ENCODE measurements at places on chromosomes 16 and 17.

GRCh38 chr17:33980193-33980592 lies 274.9 kb upstream of the CCL2 start:
- no peak for DNase-seq

- no peak for DNase-seq
Measured at GRCh38 chr16:61998460-61998859, 37.8 kb downstream of the CDH8 start.

- DNase-seq: peak; percentile 17
Measured at GRCh38 chr17:81870131-81870980, 781 bp downstream of the ARHGDIA start.

- no peak for DNase-seq
Measured at GRCh38 chr17:58335779-58336455, 7.3 kb upstream of the TSPOAP1 start.

- no peak for DNase-seq
Measured at GRCh38 chr16:72838951-72839350, 209.0 kb downstream of the ZFHX3 start.

DNA sequence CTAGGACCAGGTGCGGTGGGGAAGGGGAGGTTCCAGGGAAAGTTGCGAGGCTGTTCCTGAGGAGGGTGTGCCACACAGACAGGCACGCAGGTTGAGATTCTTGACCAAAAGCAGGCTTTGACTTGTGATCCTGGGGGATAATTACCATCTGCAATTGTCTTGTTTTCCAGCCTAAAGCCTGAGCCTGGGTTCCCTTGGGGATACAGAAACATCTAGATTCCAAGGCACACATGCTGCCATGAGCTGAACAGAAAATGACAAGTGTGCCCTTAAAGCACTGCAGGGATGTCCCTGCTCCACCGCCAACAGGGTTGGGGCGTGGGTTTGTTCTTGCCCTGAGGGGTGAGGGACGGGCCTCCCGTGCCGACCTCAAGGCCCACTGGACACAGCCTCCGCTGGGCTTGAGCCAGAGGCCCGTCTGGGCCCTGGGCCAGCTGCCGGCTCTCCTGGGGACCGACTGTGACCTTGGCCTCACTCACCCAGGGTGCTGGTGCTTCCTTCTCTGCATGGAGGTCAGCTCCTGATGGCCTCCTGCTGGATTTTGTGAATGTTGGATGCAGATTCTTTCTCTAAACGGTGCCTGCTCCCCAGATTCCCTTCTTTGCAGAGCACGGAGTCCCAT lies 14.0 kb downstream of the CA5A start:
- no peak for DNase-seq

GRCh38 chr16:17557949-17558348 lies 87.2 kb upstream of the XYLT1 start:
- DNase-seq: no peak

GRCh38 chr17:55124730-55125360 lies 139.9 kb upstream of the HLF start:
- DNase-seq: no peak

DNA sequence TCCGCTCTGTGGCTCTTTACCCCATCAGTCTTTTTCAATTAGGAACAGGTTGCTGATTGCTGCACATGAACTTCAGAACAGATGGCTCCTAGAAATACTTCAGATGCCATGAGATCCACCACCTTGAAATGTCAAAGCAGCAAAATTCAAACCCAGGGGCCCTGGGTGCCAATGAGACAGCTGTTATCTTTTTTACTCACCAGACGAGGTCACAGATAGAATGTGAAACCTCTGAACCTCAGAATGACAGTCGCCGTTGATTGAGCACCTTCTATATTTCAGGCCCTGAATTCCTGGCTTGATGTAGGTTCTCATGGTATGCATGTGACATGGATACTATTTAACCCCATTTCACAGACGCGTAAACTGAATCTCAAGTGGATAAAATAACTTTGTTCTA lies 63.0 kb downstream of the MAF start:
- DNase-seq: no peak

DNA sequence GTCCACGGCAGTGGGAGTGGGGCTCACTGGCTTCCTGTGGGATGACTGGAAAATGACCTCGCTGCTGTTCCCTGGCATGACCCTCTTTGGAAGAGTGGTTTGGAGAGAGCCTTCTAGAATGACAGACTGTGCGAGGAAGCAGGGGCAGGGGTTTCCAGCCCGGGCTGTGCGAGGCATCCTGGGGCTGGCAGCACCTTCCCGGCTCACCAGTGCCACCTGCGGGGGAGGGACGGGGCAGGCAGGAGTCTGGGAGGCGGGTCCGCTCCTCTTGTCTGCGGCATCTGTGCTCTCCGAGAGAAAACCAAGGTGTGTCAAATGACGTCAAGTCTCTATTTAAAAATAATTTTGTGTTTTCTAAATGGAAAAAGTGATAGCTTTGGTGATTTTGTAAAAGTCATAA lies 7.8 kb upstream of the RNF213 start:
- DNase-seq: no peak

GRCh38 chr16:49811644-49812334 lies 44.1 kb downstream of the ZNF423 start:
- no peak for DNase-seq

- DNase-seq: no peak
Measured at GRCh38 chr16:68737046-68737729, at the start of gene CDH1. Gene CDH1, plus strand, starts transcription at chr16:68737292. Its CDS starts 124 bp downstream, at chr16:68737416.

GRCh38 chr17:31517524-31517923 lies 126.0 kb downstream of the RAB11FIP4 start:
- no peak for DNase-seq

DNA sequence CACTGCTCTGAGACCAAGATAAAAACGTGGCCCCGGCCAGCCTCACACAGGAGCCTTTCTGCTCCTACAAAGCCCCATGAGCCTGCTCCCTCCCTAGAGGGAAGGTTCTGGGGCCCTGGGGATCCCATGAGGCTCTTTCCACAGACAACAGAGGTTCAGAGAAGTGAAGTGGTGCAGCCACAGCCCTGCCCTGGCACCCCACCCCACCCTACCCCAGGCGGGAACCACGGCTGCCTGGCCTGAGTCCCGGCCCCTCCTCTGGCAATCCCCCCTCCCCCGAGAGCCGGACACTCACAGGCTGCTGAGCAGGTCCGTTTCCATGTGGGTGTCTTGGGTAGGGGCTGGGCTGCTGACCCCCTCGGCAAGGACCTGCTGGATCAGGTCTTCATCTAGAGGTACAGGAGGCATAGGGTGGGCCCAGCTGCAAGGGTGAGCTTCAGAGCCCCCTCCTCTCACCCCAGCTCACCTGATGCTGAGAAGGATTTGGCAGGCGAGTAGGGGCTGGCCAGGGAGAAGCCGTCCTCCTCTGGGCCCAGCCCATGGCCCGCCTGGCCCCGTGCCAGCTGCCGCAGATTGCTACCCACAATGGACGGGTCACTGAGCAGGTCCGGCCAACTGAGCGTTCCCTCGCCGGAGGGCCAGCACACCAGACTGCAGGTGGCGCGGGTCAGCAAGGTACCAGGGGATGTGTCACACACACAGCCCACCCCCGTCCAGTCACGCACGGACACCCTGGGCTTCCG lies 38.7 kb downstream of the PKD1 start:
- DNase-seq: no peak

DNA sequence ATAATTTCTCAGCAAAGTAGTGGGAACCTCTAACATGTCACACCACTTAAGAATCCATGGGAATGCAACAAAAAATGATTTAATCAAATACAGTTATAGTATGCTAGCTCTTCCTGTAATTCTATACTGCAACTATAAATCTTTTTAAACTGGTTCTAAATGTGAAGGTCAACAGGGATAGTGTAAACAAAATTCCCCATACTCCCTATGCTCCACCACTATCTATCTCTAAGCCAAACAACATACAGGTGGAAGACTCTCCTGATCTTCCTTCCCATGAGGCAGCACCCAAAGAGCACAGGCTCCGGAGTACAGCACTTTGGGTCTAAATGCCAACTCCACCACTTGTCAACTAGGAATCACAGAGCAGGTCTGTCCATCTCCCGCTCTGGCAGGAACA lies 4.4 kb downstream of the XPO6 start:
- DNase-seq: no peak

- DNase-seq: no peak
Measured at GRCh38 chr17:4453812-4454591, 20.3 kb downstream of the SPNS3 start.

GRCh38 chr16:35543486-35543885 lies 2084.1 kb downstream of the TP53TG3F start:
- DNase-seq: no peak

DNA sequence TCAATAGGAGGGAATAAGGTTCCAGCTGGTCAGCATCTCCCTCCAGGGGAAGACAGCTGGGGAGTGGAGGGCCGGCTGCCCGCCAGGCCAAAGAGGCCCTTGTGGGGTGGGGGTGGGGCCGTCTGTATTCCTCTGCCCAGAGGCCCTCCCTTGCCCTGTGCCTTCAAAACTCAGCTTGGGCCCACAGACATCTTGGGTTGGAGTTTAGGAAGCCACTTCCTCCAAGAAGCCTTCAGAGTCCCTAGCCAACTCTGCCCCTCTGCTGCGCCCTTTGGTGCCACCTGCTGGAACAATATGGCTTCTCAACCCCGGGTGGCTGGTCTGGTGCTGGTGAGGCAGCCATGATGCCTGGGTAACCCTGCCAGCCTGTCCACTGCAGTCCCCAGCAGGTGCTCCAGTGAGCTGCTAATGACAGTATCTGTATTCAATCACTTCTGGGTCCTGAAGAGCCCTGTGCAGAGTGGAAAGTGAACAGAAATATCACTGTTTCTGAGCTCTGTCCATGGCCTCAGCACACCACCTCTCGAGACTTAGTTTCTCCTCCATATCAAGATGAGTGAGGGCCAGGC lies 16.7 kb downstream of the HSD11B2 start:
- DNase-seq: peak; percentile 24

- DNase-seq: no peak
Measured at GRCh38 chr17:28992185-28992584, 13.6 kb downstream of the SEZ6 start.

DNA sequence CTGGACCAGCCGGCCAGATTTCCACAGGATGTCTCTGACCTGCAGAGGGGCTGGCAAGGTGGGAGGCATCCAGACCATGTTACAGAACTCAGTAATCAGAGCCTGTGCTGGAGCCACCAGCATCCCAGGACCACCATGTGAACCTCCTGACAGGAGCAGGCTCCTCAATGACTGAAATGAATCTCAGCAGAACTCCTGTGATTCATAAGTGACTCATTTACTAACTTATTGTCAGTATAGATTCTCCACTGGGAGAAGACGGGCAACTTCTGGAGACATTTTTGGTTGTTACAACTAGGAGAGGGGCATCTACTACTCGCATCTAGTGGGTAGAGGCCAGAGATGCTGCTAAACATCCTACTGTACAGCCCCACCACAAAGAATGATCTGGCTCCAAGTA lies 3.1 kb upstream of the WWOX start:
- DNase-seq: no peak

DNA sequence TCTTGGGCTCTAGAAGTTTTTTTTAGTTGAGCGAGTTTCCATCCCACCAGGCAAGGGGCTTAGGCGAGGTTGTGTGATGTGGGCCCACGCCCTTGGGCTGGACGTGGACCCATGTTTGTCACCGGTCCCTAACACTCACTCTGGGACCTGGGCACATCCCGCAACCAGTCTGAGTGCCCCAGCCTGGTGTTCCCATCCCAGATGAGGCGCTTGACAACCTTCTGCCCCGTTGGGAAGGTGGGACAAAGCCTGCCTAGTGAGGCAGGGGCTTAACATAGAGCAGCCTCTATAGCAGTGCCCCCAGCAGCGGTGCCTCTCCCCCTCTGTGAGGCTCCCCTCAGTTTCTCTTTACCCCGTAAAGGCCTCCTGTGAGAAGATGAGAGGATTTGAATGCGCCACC lies 22.5 kb downstream of the CMIP start:
- no peak for DNase-seq

DNA sequence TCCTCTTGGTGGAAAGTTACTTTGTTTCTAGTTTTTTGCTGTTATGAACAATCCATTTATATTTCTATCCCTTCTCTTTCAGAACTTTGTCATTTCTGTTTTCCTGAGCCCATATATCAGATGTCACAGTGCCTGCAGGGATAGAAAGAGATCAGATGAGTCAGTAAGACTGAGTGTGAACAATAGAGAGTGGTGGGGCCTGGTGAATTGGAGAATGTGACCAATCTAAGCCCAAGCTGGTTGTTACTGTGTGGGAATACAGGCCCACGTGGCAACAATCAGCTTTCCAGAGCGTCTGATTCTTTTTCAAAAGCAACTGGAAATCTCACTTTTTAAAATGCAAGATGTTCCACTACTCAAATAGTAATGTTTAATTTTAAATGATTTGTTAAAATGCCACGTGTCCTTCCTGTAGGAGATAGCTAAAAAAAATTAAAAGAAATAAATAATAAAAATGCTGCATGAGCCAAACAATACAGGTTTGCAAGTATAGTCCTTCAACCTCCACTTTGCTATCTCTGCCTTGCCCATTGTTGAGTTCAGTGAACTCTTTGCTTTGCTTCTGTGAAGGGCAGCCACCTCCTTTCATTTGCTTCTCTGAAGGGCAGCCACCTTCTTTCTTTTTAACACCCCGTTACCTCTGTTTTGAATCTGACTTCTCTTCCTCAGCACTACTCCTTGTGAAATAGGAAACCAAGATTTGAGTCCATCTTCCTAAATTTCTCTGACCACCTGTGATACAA lies 9.6 kb downstream of the DCTN5 start:
- DNase-seq: no peak

GRCh38 chr17:74822939-74823367 lies 36.7 kb downstream of the GRIN2C start:
- DNase-seq: peak; percentile 74

DNA sequence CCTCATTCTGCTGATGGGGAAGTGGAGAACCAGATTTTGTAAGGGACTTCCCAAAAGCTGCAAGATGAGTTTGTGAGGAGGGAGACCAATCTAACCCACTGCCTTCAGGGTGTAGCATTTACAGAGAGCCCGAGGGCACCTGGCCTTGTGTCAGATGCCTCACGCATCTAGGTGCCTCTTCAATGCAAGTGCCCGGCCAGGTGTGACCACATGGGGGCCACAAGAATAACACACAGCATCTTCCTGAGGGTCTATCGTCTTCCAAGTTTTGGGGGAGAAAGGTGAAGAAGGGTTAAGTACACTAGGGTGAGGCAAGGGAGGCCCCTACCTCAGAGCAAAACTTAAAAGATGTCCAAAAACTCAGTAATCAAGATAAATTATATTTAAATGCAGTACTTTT lies 401.7 kb upstream of the CDH5 start:
- DNase-seq: no peak

DNA sequence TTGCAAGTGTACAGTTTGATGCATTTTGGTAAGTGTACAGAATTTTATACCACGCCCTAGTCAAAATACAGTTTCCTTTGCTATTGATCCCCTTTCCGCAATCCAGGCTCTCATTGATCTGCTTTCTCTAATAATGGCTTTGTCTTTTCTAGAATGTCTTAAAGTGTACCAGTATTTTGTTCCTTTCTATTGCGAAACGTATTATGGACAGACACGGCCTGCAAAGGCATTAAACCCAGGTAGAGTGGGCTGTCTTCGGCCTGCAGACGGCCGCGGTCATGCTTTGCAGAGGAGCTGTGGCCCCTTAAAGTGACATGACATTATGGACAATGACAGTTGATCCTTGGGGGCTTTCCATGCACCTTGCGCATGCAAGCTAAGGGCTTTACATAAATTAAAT lies 15.9 kb upstream of the HSBP1 start:
- no peak for DNase-seq

All from NCI-H446 (cell line).